Bronchial epithelial cell (primary cell): ENCODE measurements at places on chromosomes 11 and 22.

- no peak for DNase-seq
Measured at GRCh38 chr11:78465169-78465942, 47.7 kb upstream of the GAB2 start.

GRCh38 chr11:112255067-112255720 lies 5.5 kb downstream of the PLET1 start:
- peak; percentile 49 for DNase-seq

DNA sequence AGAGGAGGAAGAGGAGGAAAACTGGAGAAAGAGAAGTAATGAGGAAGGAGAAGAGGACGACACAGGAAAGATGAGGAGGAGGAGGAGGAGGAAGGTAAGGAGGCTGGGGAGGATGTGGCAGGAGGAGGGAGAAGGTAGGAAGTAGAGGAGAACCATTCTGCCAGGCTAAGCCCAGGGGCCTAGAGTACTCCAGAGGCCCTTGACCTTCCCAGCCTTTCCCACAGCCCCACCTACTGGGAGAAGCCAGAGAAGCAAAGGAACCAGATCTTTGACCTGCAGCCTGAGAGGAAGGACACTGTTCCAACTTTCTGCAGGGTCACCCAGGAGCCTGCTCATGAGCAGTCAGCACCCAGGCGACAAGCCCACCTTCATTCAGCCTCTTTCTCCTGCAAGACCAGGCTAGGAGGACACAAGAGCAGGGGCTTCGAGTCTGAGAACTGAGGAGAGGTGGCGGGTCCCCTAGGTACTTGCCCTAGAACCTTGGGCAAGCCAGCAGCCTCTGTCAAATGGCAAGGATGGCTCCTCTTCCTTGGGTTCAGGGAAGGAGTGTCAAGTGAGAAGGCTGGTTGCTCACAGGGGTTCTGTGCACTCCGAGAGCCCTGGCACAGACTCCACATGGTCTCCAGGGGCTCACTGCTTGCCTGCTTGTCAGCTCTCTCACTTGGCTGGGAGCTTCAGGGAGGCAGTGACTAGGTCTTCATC lies 27.9 kb upstream of the OAF start:
- DNase-seq, result peak; percentile 33

GRCh38 chr11:131867457-131868257 lies 497.2 kb downstream of the NTM start:
- DNase-seq, result peak; percentile 67

GRCh38 chr11:1074244-1075221 lies at the start of gene MUC2:
MUC2 (plus strand) TSS chr11:1074874.
- DNase-seq, result no peak
